ENCODE measurements at places on chromosomes 16 and 17.

DNA sequence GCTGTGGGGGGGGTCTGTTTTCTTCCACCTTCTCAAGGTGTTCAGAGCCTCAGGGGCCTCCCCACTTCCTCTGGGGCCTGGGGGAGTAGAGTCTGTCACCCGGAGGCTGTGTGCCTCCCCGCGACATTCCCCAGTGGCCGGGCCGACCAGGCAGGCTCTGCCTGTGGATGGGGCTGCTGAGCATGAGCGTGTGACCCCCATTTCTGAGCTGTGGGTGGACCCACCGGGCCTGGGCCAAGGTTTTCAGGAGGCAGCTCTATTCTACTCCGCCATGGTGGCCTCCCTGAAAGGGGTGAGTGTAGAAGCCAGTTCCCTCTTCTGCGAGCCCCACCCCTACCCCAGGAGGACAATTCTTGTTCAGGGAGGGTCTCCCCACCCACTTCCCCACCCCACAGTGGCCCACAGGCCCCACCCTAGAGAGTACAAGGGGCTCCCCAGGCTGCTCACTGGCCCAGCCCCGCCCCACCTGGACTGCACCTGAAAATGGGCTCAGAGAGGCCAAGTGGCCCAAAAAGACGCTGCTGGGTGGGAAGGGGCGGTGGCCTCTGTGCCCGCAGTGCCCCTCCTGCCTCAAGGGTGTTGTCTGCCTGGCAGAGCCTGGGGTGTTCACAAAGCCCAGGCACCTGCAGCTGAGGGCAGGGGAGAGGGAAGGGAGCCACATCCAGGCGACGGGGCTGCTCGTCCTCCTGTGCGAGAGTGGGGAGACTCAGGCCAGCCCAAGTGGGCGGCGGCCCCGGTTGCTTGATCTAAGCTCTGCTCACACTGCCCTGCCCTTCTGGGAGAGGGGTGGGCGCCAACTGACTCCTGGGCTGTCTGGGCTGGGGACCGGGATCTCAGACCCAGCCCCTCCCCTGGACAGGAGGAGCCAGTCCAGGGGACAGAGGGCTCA, 1.3 kb downstream of the MSLN start:
- no peak for DNase-seq

GRCh38 chr17:48012654-48013053, 24.9 kb downstream of the COPZ2 start:
- DNase-seq, result no peak

DNA sequence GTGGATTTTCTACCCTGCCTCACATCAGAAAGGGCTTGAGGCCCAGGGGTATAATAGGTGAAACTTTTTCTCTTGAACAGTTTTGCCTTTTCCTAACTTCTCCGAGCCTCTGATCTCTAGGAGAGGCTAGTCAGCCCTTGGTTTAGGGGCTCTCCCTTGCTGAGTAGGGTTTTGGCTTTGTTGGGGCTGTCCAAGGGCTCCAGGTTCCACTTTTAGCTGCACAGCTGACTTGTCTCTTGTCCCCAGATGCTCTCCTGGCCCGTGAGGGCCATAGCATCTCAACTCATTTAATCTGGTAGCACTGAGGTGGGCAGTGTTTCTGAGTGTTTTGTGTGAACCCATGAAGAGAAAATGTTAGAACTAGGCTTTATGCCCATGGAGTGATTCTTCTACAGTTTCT, 103.9 kb downstream of the MSI2 start:
- DNase-seq, result no peak

GRCh38 chr17:19335951-19336631, 26.4 kb downstream of the B9D1 start:
- no peak for DNase-seq

- DNase-seq, result no peak
These were observed 15.7 kb upstream of the WFDC1 start for GRCh38 chr16:84278968-84279367.

- no peak for DNase-seq
These were observed 40.1 kb upstream of the RBBP6 start for GRCh38 chr16:24499193-24499814.

DNA sequence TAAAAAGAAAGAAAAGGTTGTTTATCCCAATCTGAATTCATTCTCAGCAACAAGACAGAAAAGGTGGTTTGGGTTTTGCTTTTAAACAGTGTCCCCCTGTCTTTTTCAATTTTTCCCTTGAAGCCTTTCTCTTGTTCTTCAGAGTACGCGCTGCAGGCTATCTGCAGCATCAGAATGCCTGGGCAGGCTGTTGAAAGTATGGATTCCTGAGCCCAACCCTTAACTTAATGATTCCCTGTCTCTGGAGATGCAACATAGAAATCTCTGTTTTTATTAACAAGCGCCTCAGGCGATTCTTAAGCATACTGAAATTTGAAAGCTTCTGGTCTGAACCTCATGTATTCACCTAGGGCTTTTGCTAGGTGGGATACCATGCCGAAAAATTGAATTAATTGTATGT, 32.1 kb downstream of the DGKE start:
- DNase-seq, result no peak

DNA sequence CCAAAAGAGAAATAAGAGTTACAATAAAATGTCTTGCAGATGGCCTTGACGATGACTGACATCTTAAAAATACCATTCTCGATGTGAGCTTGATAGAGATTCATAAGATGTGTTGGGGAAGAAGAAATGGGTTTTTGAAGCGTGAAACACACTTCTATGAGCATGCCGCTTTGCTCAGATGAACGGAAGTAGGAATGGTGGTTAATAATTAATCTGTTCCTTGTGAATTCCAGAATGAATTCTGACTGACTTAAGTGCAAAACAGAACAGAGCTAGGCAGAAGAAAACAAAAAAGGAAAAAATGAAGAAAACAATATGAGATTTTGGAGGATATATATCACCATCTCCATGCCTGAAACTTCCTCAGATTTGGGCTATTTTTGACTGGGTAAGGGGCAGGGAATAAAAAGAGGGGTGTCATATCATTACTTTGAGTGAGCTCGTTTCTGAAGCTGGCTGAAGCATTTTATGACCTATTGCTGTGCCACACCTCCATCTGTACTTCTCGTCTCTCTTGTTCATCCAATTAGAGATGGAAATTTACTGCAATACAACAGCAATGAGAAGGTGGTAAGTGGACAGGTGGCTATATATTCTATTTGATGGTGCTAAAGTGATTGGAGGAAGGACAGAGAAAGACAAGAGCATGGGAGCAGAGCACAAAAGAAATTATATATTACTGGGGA, 1152.0 kb upstream of the CDH8 start:
- DNase-seq, result no peak

GRCh38 chr16:73792199-73793020, 504.2 kb upstream of the PSMD7 start:
- no peak for DNase-seq

DNA sequence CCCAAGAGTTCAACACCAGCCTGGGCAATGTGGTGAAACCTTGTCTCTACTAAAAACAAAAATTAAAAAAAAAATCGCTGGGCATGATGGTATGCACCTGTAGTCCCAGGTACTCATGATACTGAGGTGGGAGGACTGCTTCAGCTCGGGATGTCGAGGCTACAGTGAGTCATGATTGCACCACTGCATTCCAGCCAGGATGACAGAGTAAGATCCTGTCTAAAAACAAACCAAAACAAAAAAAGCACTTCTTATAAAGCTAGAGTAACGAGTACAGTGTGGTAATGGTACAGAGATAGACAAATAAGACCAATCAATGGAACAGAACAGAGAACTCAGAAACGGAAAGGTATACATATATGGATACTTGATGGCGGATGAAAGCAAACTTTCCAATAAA, 4.4 kb downstream of the NSMCE1 start:
- no peak for DNase-seq

DNA sequence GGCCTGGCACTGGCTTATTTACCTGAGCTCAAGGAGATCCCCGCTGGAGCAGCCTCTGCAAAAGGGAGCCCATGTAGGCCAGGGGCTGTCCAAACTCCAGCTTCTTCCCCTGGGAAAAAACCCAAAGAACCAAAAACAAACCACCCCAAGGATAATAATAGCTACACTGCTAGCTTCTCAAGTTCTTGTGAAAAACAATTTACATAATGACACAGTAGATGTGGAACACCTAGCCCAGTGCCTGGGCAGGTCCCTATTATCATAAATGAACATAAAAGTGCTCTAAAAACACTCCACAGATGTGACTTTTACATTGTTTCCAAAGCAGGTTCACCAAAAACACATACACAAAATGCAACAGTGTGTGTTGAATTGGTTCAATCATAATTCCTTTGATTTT, 27.3 kb downstream of the CENPV start:
- no peak for DNase-seq

- DNase-seq, result no peak
These were observed 6.7 kb upstream of the HIGD1B start for GRCh38 chr17:44840936-44841335.

GRCh38 chr16:77359065-77359502, 75.8 kb downstream of the ADAMTS18 start:
- no peak for DNase-seq

DNA sequence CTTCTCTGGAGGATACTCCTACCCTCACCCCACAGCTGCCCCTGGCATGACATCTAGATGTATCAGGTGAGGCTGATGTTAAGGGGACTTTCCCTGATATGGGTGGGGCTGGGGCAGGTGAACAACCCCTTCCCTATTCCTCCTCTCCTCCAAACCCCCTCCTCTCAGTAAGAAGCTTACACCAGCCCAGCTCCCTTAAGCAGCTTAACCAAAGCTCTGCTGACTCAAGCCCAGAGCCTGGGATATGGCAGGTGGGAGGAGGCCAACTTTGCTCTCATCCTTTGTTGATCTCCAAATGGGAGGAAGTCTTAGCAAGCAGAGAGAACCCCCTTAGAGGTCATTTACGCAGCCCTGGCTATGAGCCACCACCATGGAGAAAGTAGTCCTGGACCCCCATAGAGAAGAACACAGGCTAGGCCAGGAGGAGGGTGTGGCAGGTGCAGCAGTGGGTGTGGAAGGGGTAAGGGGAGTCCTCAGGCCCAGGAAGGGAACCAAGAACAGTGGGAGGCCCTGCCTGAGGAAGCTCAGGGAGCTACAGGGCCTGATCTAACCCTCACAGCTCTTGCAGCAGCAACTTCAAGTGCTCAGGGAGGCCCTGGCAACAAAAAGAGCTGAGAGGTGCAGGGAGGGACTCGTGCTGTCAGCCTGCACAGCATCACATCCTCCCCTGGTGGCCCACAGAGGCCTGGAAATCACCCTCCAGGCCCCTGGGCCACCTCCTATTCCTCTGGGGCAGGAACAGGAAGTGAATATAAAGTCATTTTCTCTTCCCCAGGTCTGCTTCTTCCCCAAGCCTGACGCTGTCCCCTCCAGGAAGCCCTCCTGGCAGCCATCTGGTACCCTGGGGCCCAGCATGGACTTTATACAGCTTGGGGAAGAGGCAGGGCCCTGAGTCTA, 2.9 kb downstream of the UNC119 start:
- no peak for DNase-seq

- DNase-seq, result no peak
These were observed 74.7 kb downstream of the CDH13 start for GRCh38 chr16:82701442-82701955.

DNA sequence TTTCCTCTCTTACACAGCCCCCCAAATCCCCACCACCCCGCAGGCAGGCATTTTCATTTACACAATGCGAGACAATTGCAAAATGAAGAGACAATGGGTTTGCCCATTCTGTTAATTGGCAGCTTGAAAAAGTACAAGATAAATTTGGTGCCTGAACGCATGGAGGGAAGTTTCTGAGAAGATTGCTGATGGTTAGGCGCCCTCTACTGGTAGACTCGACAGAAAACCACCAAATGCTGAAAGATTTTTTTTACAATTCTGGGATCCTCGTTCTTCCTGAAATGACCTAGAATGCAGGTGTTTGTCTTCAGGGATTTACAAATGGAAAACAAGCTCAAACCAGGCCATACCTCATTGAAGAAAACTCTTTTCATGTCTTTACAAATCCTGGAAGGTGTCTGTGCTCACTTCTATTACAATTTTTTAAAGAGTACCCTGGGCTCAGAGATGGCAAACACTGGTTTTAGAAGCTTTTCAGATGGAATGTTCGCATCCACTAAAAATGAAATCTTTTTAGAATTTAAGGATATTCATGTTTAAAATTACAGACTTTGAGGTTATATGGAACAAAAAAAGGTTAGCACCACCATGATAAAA, 338.5 kb downstream of the PMP22 start:
- DNase-seq, result peak; percentile 1

GRCh38 chr16:52535076-52535475, 11.9 kb downstream of the TOX3 start:
- DNase-seq, result no peak

- DNase-seq, result no peak
These were observed 25.3 kb downstream of the SLC47A1 start for GRCh38 chr17:19558946-19559345.

GRCh38 chr17:42309986-42310786, 21.9 kb downstream of the STAT5A start:
- DNase-seq, result no peak

- DNase-seq, result no peak
These were observed 14.2 kb downstream of the MYO18A start for GRCh38 chr17:29165800-29166506.

DNA sequence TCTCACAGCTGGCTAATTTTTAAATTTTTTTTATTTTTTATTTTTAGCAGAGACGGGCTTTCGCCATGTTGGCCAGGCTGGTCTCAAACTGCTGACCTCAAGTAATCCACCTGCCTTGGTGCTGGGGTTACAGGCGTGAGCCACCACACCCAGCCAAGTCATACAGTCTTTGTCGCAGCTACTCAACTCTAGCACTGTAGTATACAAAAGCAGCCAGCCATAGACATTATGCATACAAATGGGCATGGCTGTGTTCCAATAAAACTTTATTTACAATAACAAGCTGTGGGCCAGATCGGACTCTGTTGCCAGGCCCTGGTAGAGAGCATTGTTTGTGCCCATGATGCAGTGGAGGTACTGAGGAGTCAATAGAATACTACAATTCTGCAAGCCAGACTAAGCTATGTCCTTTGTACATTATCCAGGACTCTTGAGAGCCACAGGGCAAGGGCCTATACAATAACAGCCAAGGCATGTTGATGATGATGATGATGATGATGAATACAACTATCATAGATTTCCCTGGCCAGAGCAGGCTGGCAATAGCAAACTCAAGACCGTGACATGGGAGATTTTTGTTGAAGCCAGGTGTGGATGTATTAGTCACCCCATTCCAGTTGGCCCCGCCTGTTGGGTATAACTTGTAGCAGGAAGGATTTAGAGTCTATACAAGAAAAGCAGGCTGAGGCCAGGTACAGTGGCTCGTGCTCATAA, 101.8 kb downstream of the MYH11 start:
- no peak for DNase-seq

DNA sequence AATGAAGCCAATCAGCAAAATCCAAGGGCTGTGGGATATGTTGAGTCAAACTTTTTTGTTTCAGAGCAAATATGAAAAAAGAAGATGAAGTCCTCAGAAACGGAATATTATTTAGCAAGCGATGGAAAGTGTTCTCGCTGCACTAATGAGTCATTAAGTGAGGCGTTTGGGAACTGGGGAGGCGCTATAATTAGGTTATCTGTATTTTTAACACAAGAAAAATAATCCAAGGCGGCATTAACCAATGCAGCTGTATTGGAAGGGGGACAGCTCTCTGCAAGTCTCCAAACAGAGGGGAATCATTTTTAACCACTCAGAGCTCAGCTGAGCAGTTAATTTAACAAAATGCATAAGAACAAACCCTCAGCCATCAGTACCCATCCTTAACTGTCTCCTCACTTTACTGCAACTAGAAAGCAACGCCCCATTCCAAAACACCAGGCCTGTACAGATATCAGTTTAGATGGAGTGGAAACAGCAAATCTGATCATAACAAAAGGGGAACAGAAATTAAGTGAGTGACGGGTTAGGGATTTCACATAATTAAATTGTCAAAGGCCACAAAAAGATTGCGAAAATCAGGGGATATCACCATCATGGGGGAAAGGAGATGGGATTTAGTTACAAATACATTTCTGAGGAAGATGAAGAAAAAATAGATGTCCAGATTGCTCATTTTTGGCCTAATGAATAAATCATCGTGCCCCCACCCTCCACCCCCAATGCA, 211.0 kb upstream of the TOX3 start:
- no peak for DNase-seq

All from stimulated activated CD8-positive, alpha-beta memory T cell treated with anti-CD3 and anti-CD28 coated beads, Interleukin-15, amount 100 ng/mL, for 24 hours (primary cell).